ENCODE measurements at places on chromosomes 5 and 9.

GRCh38 chr5:113038714-113039113 lies 62.1 kb downstream of the DCP2 start:
- no peak for DNase-seq

DNA sequence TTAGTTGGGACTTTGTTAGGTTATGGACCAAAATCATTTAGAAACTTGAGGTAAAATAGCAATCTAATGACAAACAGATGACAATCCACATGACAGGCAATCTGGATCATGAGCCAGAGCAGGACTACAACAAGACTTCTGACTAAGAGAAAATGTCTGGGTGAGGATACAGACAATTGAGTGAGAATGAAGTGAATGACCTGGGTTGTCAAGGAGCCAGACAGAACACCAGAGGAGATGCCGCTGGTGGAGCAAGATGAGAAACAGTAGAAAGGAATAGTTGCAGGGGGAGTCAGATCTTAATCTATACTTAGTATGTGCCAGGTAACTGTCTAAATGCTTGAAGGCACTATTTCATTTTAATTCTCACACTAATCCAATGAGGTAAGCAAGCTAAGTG lies 277.8 kb downstream of the PRELID2 start:
- no peak for DNase-seq

- no peak for DNase-seq
Measured at GRCh38 chr9:100911273-100911672, 117.3 kb upstream of the PLPPR1 start.

DNA sequence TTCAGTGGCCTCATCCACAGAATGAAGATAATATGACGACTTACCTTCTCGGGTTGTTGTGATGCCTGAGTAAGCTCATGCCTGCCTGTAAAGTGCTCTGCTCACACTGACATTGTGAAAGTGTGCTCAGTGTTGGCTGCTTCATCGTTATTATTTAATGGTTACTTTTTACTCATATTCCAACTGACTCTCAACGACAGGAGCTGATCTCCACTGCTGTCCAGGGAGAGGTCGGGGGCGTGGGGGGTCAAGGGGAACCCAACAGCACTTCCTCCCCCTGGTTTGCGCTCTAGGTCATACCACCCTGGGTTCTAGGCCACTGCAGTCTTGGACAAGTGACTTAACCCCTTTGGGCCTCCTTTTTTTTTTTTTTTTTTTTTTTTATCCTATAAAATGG lies 52.9 kb upstream of the ANGPTL2 start:
- DNase-seq: no peak

GRCh38 chr5:161966564-161966963 lies 101.0 kb upstream of the GABRG2 start:
- DNase-seq: no peak

GRCh38 chr9:81560851-81561732 lies 128.3 kb downstream of the TLE1 start:
- no peak for DNase-seq

DNA sequence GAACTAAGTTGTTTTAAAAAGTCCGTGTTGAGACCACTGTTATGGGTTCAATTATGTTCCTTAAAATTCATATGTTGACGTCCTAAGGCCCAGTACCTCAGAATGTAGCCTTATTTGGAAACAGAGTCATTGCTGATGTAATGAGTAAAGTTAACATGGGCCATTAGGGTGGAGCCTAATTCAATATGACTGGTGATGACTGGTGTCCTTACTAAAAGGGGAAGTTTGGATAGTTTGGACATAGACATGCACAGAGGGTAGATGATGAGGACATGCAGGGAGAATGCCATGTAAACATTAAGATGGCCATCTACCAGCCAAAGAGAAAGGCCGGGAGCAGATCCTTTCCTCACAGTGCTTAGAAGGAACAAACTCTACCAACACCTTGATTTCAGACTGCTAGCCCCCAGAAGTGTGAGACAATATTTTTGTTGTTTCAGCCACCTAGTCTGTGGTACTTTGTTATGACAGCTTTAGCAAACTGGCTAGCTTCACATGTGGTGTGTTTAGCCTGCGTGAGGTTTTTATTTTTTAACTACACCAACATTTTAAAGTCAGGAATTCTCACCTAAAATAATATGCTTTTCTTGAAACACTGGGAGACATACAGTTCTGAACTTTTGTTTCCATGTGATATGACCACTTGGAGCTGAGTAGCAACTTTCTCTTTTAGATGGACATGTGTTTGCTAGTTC lies 135.3 kb downstream of the YIPF5 start:
- DNase-seq: no peak

GRCh38 chr9:114823441-114823840 lies 17.6 kb upstream of the TNFSF15 start:
- no peak for DNase-seq

- DNase-seq: no peak
Measured at GRCh38 chr9:7055171-7055903, 297.6 kb downstream of the KDM4C start.
